Activated T-helper 1 cell treated with anti-CD3 and anti-CD28 coated beads, Interleukin-2, amount 50 U/mL, for 16 hours (primary cell): ENCODE measurements at places on chromosomes 7 and 10.

DNA sequence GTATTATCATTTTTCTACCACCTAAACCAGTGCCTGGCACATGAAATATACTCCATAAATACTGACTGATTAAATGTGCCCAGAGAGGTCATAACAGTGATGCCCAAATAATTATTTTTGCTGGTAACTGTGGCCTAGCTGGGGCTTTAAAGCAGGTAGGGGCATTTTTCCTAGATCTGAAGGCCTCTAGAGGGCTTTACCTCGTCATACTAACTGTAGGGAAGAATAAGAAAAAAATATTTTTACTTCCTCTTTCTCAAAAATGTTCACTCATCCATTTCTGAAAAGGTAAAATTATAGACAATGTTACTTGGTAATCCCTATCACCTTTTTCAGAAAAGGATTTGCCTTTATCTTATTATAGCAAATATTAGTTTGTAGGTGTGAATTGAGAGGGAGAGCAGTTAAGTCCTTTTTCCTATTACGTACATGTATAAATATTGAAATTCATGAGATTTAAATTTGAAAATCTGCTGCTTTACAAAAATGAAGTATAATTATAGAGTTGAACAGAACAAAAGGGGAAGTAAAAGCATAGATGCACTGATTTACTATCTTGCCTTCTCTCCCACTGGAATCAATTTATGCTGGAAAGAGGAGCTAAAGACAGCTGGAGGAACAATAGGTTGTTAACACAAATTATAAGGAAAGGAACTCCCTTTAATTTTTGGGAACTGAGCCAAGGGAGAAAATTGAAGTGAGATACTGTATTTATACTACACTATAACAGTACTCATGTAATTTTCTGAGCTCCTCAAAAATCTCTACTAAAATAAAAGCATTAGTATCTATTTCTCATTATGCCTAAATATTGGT lies 71.5 kb upstream of the NOBOX start:
- DNase-seq: no peak

GRCh38 chr7:112828696-112829095 lies 38.5 kb upstream of the TMEM168 start:
- no peak for DNase-seq

DNA sequence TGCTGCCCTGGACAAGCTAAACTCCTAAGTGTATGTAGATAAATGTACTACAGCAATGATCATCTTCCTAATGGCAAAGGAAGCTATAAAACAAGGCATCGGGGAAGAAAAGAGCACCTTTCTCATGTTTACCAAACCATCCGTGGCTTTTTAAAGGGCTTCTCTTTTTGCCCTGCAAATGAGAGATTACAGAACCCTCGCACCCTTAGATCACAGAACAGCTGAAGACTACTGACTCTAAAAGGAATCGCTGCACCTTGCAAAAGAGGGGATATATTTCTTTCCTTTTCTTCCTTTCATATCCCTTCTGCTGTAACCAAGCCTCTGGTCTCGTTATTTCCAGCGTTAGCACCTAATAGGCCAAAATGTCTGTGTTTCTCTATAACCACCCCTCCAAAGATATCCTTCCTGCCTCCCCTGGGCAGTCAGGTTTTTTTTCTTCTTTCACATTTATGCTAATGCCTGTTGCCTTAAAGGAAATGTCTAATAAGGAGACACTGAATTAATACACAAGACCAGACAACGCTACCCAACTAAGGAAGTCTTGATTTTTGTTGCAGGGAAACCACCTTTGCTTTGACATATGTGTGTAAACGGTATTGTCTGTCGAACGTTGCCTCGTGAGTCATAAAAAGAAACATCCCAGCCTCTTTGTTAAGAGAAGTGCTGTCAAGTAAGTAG lies 10.5 kb downstream of the ST8SIA6 start:
- DNase-seq: no peak

GRCh38 chr10:128630787-128631252 lies 504.6 kb upstream of the MKI67 start:
- DNase-seq: no peak

- DNase-seq: no peak
Observed at GRCh38 chr10:74875966-74876365, 49.6 kb downstream of the KAT6B start.

DNA sequence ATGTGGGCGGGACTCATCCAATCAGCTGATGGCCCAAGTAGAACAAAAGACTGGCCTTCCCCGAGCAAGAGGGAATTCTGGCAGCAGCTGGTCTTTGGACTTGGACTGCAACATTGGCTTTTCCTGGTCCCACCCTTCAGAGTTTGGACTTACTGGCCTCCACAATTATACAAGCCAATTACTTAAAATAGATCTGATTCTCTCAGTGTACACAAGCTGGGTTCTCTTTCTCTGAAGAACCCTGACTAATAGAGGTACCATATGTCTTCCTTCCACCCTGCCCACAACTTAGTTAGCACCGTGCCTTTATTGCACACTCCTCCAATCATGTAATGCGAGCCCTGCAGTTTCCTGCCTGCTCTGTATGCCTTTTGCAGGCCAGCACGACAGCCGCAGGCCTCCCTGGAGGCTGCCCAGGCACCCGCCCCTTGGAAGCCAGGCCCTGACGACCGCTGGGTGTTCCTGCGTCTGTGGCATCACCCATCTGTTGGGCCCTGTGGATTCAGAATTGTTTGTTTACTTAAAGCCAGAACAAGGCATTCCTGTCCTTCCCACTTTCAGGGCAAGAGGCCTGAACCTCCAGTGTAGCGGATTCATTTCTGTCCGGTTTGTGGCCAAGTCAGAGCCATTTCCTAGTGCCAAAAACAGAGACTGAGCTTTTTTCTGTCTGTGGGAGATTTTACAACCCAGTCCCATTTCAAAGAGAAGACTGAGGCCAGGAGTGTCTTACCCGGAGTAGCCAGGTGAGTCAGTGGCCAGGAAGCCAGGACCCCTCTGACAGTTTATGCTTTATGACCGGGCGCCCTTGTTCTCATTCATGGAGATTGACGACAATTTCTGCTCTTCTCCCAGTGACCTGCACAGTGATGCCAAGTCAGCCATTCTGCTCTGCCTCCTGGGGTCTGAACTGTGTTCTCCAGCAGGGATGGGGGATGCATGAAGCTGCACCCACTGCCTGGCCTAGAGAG lies 968 bp upstream of the INMT start:
- no peak for DNase-seq

- DNase-seq: no peak
Observed at GRCh38 chr7:16061011-16061410, 360.3 kb downstream of the CRPPA start.

DNA sequence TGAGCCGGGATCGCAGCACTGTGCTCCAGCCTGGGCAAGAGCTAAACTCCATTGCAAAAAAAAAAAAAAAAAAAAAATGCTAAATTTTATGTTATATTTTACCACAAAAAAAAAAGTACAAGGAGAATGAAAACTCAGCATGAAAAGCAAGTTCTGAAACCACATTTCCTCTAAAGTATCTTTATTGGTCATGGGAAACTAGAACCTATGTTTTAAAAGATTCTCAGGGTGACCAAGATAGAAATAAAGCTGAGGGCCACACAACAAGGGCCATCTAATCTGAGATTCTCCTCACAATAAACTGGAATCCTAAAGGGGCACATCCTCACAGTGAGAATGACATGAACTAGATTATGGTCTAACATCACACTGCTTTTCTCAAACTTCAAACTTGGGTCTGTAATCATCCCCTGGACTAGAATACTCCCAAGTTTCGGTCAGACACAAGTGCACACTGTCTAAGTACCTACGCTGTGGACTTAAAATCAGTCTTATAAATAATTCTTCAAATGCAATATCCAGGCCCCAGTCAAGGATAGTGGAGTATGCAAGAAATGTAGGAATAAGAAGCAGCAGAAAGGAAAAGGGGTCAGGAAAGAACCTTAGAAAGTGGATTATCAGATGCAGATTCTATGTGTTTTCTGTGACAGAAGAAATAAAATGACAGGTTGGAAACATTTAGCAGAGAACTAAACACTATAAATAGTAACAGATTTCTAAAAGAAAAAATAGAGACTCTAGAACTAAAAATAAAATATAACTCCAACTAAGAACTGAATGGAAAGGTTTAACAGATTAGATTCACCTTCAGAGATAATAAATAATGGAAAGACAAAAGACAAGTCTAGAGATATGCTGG lies 49.9 kb downstream of the COA1 start:
- DNase-seq: no peak

DNA sequence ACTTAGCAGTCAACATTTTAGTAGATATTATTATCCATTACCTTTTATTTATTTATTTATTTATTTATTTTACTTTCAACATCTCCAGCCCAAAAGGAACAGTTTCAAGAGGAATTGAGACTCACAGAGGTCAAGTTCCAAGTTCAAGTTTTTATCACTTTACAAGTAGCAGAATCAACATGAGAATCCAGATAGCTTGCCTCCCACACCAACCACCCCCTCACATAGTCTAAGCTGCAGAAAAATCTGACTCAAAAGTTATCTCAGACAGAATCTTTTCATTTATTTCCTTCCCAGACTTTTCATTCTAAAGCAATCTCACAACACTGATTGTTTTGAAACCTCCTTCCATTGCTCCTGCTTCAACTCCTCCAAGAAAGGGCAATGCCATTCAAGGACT lies 129.6 kb downstream of the GRM3 start:
- DNase-seq: no peak

DNA sequence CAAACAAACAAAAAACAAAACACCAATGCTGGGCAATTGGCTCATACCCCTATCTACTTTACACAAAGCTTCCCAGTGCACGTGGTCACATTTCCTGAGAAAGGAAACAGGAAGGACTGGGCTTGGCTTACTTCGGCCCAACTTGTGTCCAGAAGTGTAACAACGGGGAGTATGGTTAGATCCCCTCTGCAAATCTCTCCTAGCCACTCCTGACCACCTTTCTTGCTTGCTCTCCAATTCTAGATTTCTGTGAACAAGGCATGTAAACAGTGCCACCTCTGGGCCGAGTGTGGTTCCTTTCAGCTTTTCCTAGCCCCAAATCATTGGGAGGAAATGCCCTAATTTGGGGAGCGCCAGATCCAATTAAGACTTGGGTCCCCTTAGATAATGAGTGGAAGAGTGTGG lies 21.0 kb upstream of the FRAT2 start:
- no peak for DNase-seq

GRCh38 chr7:2999078-2999500 lies 44.6 kb downstream of the CARD11 start:
- no peak for DNase-seq

DNA sequence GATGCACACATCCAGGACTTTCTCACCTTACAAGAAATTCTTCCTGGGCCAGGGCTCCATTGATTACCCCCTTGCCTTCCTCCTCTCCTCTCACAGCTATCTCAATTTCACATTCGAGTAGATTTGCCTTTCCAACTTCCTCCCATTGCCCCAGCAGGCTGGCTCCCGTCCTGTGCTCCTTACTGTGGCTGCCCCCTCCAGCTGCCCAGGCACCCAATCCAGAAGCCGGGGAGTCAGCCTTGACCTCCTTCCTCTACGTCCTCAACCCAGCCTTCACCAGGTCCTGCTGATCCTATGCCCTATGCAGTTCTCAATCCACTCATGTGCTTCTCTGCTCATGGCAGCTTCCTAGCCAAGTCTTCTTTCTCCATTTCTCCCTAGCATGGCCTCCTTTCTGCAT lies 85.7 kb upstream of the GPR26 start:
- no peak for DNase-seq

DNA sequence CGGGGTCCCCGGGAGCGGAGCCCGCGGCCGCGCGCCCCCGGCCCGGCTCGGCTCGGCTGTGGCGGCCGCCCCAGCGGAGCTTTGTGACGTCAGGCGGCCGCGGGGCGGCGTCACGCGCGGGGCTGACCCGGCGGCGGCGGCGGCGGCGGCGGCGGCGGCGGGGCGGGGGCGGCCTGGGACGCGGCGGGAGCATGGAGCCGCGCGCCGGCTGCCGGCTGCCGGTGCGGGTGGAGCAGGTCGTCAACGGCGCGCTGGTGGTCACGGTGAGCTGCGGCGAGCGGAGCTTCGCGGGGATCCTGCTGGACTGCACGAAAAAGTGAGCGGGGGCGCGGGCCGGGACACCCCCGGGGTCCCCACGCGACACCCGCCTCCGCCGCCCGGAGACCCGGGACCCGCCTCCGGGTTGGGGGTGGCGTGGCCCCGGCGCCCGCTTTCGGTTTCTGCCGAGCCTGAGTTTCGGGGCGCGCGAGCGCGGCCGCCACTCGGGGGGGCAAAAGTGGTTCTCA lies at the start of gene PWWP2B:
Gene PWWP2B (plus strand): TSS at position 165 of the 506 bp plus-strand sequence. CDS start 27 bp downstream, at position 192.
- DNase-seq: no peak

GRCh38 chr10:15642095-15642494 lies 77.6 kb downstream of the ITGA8 start:
- DNase-seq: no peak

- DNase-seq: peak; percentile 45
Observed at GRCh38 chr10:93115661-93116383, 42.1 kb downstream of the CYP26A1 start.

DNA sequence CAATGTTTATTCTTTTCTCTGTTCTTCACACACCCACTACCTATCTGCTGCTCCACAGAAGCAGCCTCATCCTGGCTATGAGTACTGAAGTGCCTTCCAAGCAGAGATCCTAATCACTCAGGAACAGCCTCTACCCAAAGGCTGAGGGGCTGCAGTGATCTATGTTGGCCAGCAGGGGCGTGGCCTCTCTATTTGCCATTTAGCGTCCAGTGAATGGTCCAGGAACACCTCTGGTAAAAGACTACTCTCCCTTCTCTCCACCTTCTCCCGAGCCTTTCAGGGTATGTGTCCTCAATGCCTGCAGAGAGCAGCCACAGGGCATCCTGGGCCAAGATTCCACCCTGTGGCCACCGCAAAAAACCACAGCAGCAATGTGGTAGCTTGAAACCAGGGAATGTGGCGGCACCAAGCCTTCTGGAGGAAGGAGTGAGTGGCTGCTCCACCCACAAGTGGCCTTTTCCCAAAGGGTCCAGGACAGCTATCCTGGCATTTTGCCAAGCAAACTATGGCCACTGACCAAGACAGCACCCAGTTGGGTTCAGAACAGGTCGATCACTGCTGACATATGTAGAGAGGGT lies 70.9 kb downstream of the SYPL1 start:
- no peak for DNase-seq

DNA sequence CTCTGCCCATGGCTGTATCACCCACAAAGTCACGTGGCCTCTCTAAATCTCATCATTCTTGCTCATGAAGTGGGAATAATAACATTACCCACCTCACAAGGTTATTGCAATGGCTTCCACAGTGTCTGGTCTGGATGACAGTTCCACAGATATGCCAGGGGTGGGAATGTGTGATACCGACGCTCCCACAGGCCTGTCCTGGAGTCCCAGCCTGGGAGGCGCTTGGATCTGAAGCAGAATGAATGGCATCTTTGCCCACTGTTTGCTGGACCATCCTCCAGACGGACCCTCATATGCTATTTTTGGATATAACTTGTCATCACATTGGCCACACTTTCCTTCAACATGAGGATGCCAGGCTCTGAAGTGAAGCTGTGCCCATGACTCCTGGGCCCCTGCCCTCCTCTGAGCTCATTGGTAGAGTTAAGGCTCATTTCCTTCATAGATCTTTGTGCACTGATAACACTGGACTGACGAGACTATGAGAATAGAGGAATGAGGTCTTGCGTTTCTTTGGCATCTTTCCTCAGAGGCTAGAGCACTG lies 279.8 kb upstream of the ZNF32 start:
- DNase-seq: no peak
